ENCODE measurements at places on chromosomes 6 and 20.

GRCh38 chr6:17352302-17352701, 41.1 kb upstream of the CAP2 start:
- DNase-seq: no peak

GRCh38 chr6:136961848-136962247, 39.7 kb downstream of the SLC35D3 start:
- DNase-seq: no peak

GRCh38 chr6:122005661-122006060, 393.8 kb upstream of the HSF2 start:
- DNase-seq: no peak

DNA sequence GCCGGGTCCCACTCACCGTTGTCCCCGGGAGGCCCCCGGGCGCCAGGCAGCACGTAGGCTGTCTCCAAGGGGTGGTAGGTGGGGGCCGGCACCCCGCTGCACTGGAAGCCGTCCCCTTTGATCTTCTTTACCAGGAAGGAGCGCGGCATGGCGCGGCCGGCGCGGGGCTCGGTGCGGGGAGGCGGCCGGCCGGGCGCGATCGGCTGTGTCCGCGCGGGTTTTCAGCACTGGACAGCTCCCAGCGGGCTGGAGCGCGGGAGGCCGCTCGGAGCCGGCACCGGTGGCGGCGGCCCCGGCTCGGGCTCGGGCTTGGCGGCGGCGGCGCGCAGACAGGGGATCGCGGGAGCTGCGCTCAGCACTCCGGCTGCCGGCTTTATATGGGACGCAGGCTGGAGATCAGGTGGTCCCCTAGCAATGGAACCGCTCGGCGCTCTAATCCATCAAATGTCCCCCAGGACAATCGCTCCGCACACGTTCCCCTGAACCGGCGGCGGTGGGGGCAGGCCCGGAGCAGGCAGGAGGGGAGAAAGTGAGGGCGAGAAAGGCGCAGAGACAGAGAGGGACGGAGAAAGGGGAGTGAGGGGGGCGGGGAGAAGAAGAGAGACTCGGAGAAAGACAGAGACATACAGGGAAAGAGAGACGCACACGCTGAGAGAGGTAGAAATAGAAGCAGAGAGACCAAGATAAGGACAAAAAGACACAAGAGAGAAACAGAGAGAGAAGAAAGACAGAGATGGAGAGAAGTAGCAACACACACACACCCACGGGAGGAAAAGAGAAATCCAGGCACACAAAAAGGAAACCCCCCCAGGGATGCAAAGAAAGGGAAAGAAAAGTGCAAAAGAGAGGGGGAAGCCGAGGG, at the start of gene SCRT2:
Gene SCRT2, minus strand, starts transcription at position 350 of the 862 bp plus-strand sequence. Its CDS starts 201 bp downstream, at position 149.
- DNase-seq: peak; percentile 39

- no peak for DNase-seq
Observed at GRCh38 chr6:168387911-168388310, 53.1 kb upstream of the SMOC2 start.

DNA sequence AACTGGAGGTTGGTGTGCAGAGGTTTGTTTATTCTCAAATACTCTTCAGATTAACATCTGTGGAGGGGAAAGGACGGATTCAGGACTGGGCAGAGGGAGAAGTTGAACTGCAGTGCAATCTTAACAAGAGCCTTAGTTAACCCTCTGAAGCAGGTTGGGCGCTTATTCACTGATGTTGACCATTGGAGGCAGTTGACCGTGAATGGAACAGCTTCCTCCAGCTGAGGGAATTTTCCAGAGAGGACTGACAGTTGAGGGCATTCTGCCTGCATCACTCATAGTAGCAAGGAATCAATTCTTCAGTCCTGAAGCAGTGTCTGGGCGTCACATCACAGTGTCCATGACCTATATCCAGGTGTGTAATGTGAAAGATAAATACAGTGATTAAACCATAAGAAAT, 80.9 kb downstream of the PLCB4 start:
- no peak for DNase-seq
